NCI-H446 treated with DMSO at 0.1 percent for 48 hours (cell line): ENCODE measurements at places on chromosomes 5 and 9.
A peak's percentile ranks its signal among the peaks of the same experiment; 100 is the strongest.

- DNase-seq, result no peak
Measured at GRCh38 chr9:134231767-134232166, 67.4 kb upstream of the RNU6ATAC start.

DNA sequence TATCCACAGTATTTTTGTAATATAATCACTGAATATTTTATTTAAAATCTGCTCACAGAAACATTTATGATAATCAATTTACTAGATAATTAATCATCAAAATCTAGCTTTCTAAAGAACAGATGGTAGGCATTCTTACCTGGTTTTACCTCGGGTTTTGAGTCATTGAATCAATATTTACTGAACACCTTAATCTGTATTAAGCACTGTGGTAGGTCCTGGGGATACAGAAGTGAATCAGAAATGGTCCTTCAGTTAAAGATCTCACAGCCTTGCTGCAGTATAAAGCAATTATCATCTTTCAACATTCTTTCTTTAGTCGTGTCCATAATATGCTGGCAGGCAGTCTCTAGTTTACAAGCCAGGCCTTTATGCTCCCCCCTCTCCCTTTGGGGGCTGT lies 2.0 kb upstream of the MEIKIN start:
- DNase-seq, result no peak

DNA sequence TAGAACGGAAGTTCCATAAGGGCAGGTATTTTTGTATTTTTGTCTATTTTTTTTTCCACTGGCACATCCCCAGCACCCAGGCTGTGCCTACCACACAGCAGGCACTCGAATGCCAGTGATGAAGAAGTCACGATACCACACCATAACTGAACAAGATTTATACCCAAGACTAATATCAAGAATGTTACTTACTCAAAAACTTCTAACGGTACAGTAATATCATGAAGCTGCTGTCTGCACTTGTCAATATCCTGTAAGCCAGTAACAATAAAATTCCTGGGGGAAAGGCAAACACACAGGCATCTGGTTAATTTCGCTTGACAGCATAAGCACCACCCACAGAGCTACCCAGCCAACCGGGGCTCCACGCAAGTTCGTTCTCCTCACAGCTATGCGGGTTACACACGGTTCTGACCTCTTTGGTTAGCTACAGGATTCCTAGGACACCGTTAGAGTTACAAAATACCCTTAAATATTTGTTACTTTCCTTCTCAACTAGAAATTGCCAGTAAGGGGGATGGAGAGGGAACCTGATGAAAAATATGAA lies 1.3 kb downstream of the MED10 start:
- no peak for DNase-seq

- DNase-seq, result no peak
Measured at GRCh38 chr9:126927419-126927818, 12.8 kb downstream of the RALGPS1 start.

DNA sequence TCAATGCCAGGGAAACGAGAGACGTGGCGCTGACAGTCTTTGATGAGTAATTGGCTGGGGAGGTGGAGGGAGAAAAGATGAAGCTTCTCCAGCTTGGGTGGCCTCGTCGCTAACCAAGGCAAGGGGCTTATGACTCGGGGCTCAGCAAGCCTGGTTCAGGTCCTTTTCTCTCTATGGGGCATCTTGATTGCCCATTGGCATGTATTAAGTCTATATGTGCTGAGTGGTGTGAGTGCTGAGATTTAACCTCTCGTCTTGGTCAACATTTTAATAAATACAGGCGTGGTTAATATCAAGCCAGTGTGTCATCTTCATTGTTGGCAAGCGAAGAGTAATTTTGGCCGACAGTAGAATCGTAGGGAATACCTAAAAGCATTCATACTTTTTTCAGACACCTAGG lies 85.9 kb downstream of the RAI14 start:
- DNase-seq, result no peak

DNA sequence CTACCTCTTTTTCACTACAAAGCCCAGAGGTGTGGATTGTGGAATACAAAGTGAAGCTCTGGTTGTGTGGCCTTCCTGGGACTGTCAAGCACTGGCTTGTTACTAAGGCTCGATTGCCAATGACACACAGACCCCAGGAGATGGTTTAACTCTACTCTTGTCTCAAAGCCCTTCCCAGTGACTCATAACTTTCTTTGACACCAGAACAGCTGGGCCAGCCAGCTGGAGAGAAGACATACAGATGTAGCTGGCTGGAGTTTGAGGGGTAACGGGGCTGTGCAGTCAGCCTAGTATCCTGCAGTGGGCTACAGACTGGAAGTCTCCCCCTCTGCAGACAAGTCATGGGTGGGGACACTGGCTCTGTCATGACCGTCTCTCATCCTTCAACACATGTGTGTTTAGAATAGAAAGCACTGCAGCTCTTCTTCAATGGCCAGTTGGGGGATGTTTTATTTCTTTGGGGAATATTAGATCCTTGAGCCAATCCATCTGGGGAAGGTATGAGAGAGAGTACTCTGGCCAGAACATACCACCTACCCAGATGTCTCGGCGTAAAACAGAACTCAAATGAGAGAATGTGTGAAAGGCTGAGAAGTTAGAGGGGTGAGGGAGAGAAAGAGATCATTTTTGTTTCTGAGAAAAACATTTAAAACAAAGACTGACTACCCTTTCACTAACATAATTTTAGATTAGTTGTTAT lies 53.3 kb downstream of the SEMA6A start:
- DNase-seq, result peak; percentile 85

DNA sequence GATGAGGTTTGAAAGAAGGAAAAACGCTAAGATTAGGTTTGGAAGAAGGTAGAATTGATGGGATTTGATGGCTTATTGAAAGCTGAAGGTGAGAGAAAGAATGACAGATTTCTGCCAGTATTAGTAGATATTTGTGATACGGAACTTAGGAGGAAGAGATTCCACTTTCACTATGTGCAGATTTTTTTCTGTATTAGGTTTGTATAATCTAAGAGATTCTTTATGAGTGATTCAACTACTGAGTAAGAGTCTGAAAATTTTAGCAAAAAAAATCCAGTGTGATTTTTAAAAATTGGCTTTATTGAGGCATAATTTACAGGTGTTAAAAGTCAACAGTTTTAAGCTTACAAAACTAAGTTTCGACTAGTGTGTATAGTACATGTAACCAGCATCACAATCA lies 54.1 kb downstream of the AP3S1 start:
- DNase-seq, result no peak

DNA sequence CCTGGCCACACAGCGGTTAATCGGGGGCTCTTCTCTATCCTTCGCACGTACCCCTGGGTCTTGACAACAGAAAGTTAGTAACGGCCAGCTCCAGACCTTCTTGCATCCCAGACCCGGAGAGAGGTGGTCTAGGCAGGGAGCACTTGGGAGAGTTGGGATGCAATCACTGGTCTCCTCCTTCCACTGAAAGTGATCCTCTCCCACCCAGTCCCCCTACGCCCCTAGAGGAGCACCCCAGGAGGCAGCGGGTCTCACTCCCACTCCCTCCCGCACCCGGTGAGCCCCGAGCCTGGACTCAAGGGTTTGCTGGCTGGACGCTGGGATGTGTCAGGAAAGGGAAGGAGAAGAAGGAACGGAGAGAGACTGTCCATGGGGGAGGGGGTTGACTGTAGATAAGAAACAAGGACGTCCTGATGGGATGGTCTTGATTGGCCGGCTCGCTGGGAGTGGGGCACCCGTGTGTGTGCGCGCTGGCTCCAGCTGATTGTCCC lies 2.0 kb downstream of the RORB start:
- no peak for DNase-seq

DNA sequence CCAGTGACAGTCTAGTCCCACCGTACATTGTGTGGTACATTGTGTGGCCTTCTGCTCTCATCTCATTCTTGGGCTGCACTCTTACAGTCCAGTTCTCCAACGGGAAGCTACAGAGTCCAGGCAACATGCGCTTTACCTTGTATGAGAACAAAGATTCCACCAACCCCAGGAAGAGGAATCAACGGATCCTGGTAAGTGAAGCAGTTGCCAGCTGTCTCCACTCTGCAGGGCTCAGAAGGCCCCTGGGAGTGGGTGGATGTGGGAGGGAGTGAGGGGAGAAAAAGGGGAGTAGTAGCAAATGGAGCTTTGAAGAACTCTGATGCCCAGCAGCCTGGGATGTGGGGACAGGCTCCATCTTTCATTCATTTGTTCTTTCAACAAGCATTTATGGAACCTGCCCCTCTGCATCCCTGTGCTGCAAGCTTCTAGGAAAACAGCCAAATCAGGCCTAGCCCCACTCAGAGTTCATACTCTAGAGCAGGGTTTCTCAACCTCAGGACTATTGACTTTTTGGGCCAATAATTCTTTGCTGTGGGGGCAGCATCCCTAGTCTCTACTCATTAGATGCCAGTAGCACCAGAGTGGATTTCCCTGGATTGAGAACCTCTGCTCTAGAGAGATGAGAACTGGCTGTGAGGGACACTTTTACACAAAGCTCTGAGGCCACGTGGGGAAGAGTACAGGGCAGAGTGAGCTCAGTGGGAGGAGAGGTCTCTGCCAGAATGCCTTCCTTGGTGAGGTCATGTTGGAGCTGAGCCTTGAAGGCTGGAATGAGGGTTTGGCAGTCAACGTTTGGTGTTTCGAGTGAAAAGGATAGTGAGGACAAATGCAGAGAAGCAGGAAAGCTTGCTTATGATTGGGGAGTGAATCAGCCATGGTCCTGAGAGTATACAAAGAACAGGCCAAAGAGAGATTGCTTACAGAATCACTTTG lies 1.1 kb downstream of the POLR1E start:
- DNase-seq, result peak; percentile 56

- DNase-seq, result no peak
Measured at GRCh38 chr9:124213396-124213795, 44.4 kb upstream of the NEK6 start.

- no peak for DNase-seq
Measured at GRCh38 chr9:112820881-112821280, 69.8 kb downstream of the SLC46A2 start.

DNA sequence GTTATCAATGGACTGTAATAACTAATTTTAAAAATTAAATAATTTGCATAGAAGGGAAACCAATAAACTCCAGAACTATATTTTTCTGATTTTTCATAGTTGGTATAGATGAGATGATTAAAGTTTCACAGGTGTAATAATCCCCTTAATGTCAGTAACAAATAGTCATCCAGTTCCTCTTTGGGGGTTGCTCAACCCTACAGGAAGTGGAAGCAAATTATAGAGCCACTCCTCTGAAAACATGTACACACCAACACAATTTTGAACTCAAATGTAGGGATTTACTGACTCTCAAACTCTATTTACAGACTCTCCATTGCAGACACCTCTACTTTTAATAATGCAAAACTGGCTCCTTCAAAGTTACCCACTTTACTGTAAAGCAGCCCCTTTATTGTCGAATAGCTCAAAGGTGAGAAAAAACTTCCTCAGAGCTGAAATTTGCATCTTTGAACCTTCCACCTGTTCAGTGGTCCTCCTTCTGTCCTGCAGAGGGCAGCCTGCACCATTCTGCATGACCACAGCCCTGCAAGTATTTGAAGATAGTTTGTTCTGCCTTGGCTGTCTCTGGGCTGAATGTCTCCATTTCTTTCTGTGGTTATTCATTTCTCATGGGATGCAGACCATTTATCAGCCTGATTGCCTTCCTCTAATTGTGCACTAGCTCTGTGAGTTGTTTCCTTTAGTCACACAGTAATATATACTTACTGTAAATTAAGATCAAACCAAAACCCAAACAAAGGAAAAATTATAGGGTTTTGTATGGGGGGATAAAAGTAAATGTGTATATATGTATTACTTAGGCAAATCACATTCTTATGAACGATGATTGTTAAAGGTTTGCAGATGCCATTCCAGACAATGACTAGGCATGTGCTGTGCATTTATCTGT lies 383.2 kb upstream of the SGCD start:
- peak; percentile 42 for DNase-seq

DNA sequence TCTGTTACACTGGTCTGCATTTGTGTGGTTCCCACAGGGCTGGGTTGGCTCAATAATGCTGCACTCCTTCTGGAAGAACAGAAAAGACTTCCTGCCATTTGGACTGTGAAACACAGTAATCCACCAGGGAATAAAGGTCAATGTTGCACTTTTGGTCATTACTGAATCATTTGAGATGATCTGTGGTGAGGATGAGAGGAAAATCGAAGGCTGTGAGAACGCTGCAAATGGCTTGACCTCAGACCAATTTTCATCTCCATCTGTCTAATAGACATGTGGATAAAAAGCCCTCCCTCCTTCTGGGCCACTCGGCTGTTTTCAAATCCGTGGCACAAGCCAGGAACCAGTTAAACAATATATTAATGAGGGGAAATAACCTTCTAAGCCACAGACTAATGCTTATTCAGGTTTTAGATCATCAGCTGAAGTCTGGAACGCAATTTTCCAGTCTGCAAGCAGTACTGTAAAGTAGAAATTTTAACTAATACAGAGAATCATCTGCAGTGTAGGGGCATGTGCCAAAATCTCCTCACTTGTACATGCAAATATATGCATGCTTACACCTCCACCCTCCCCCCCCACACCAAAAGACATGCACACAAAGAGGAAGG lies 20.2 kb downstream of the TLE1 start:
- DNase-seq, result no peak

GRCh38 chr5:153276151-153276550 lies 214.3 kb upstream of the GRIA1 start:
- no peak for DNase-seq

DNA sequence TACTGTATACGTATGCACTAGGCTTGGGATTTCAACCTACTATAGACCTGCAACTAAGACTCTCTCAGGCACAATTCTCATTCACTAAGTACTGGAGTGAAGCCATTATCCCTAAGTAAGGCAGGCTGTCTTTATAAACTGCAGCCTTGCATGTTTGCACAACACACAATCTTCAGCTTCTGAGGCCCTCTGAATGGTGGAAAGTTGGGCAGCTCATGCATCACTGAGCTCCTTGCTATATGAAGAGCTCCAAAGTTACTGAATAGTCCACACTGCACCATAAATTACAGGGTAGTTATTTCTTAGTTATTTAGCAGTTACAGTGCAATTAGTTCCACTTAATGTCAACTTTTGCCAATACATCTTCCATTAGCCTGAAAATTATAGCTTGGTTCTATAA lies 384.6 kb downstream of the BRINP1 start:
- DNase-seq, result no peak

GRCh38 chr5:169591636-169592035 lies 8.1 kb downstream of the SPDL1 start:
- no peak for DNase-seq

DNA sequence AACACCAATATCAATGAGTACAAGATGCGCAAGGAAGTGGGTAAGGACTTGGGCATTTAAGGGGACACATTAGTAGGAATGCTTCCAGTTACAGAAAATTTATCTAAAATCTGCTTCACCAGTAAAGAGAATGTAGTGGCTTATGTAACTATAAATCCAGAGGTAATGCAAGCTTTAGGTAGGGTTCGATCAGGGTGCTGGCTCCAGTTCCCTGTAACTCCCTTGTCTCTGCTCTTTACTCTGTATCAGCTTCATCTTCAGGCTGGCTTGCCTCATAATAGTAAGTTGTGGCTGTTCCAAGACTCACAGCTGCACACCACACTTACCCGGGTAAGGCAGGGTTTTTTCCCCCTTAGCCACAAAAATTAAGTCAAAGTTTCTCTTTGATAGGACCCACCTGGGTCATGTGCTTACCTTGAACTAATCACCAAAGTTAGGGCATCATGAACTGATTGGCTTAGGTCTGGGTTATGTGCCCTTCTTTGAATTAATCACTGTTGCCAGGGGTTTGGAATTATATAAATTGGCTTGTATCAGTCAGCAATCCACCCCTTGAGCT lies 35.5 kb downstream of the ARHGEF37 start:
- DNase-seq, result no peak

- no peak for DNase-seq
Measured at GRCh38 chr5:68344447-68345111, 129.0 kb downstream of the PIK3R1 start.
